Thymus (tissue), 14 donors: ENCODE measurements at places on chromosomes 2 and 18. TPM values are rescaled to one million over a fixed set of nuclear protein-coding genes. Genes with fewer than 3 reads are reported as not detected.

GRCh38 chr2:160303076-160303475 lies 103.0 kb upstream of the ITGB6 start:
- DNase-seq = no peak

GRCh38 chr18:38747153-38747552 lies 1181.6 kb upstream of the CELF4 start:
- no peak for DNase-seq

- DNase-seq = no peak
Measured at GRCh38 chr2:10057231-10058107, 14.1 kb downstream of the KLF11 start.

- DNase-seq = no peak
Measured at GRCh38 chr2:81583311-81584108, 1279.0 kb upstream of the LRRTM1 start.

- DNase-seq = no peak
Measured at GRCh38 chr2:209726311-209726710, 45.3 kb upstream of the UNC80 start.

STON1 gene
- total RNA-seq = 1.8 TPM

- DNase-seq = no peak
Measured at GRCh38 chr2:38793511-38793910, 15.5 kb downstream of the GEMIN6 start.

FBXO41 gene
- total RNA-seq = 2.8 TPM

GRCh38 chr2:59029058-59029457 lies 787.9 kb upstream of the FANCL start:
- DNase-seq = no peak

DNA sequence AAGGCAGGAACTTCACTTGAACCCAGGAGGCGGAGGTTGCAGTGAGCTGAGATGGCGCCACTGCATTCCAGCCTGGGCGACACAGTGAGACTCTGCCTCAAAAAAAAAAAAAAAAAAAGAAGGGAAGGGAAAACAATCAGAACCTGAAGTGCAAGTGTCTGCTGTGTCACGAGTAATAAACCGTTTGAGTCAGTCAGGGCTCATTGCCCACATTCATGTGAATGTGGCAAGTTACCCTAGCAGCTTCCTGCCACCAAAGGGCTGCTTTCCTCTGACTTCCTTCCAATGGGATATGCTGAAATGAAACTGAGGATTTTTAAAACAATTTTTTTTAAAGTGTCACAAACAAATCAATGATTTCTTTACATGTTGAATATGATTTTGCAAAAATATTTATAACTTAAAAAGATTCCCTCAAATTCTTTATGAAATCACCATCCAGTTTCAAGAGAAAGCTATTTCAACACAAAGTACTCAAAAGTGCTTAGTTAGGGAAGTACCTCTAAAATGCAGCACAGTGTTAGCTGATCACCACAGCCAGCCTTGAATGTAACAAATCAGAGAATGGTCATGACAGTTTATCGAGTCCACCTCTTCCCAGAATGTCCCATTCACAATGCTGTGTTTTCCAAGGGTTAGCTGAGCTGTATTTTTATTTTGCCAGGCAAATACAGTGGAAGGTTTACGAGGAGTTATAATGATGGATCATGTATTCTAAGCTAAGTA lies 36.4 kb downstream of the WDSUB1 start:
- DNase-seq = peak; percentile 14

GRCh38 chr18:79423211-79424007 lies 27.7 kb downstream of the NFATC1 start:
- no peak for DNase-seq

DNA sequence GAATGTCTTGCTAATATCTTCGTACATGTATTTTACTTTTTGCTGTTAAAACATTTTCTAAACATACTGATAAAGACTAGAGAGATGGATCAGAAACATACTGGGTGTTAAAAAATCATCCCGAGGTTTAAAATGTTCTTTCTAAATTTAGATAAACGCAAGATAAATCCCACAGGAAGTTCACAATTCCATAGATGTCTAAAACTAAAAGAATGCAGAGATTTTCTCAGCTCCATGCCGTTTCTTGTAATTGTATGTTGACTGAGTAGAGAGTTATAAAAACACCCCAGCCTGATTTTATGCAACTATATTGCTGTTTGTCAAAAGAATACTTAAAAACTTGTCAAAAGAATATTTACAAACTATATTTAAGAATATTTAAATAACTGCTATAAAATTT lies 455.7 kb downstream of the ARHGAP15 start:
- no peak for DNase-seq

SDC1 gene
- 6.8 TPM for total RNA-seq

DNA sequence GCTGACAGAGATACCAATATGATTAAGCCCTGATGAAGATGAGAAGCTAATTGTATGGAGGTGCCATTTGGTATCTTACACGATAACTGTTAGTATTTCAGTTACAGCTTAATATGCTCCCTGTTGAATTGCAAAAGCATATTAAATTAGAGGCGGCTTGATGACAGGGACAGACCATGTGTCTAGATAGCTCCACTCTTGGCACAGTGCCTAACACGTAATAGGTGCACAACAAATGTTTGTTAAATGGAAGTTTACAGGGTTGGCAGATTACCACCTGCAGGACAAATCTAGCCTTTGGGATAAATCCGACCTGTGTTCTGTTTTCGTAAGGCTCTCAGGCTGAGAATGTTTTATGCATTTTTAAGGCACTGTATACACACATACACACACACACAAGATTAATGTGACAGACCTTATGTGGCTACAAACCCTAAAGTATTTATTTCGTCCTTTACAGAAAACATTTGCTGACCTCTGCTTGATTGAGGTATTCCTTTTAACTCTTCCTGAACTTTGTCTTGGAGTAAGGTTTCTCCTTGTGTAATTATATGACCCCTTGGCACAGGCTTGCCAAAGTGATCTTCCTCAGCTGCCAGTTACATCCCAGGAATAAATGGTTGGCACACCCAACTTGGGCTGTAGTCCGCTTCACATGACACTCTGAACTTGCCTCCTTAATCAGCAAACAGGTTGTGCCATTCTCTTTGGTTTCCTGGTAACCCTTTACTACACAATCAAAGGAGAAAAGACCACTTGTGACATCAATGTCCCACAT lies 348.9 kb downstream of the HRH4 start:
- DNase-seq = no peak

DNA sequence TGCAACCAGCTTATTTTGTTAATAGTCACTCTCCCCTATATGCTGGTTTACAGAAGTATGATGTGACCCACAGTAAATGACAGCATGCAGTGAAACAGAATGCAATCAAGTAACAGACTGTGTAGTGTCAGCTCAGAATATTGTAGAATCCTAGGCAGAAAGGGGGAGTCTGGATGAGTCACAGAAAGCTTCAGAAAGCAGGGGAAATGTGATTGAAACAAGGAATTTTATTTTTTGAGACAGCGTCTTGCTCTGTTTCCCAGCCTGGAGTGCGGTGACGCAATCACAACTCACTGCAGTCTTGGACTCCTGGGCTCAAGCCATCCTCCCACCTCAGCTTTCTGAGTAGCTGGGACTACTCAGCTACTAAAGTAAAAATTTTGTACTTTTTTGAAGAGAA lies 219.9 kb upstream of the FBXO11 start:
- DNase-seq = no peak
